ENCODE measurements at places on chromosomes 5 and 9.

DNA sequence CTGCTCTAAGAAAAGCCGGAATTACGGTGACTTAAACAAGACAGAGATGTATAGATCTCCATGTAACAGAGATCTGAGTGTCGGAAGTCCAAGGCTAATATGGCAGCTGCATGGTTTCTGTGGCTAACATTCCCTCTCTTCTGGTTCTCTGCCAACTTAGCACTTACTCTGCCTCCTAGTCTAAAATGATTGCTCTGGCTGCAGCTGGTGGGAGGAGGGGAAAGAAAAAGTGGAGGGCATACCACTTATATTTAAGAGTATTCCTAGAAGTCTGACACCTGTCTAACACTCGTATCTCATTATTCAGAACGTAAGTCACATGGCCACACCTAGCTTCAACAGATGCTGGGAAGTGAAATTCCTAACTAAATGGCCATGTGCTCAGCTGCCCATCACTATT lies 551.5 kb upstream of the TLE4 start:
- DNase-seq, result no peak

DNA sequence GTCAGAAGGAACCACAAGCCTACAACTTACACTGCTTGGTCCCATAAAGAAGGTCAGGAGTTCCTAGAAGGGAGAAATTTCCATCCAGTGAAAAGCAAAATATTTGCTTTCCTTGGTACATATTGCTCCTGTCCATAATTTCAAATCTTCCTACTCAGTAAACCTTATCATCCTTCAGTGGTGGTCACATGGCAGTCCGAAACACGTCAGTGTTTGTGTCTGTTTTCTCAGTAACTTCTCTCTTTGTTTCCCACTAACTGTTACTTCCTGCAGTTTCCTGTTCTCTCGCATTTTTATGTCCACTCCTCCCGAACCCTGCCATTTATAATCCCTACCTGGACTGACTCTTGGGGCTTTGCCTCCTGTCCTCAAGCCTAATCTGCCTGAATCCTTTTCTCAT lies 129.1 kb downstream of the FANCC start:
- no peak for DNase-seq

DNA sequence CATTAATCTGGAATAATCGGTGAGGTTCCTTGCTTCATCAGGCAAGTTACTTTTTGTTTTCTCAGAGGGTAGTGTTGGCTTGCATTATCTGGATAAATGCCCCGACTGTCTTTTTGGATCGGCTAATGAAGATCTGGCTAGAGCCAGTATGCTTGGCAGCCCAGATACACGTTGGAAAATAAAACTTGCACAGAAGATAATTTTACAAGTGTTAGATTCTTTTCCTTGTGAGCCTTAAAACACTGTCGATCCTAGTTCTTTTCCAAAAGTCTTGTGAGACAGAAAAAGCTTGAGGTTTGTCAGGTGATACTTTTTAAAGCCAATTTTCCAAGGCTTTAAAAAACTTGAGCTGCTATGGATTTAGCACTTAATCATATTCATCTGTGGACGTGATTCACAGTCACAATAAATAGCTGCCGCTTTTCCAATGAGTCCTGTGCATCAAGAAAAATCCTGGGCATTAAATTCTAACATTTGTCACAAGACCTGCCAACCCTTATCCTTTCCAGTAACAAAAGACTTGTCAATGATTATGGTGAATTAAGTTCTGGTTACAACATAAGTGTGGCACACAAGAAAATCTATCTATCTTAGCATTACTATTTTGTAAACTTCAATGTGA lies 68.5 kb downstream of the PRLR start:
- no peak for DNase-seq

DNA sequence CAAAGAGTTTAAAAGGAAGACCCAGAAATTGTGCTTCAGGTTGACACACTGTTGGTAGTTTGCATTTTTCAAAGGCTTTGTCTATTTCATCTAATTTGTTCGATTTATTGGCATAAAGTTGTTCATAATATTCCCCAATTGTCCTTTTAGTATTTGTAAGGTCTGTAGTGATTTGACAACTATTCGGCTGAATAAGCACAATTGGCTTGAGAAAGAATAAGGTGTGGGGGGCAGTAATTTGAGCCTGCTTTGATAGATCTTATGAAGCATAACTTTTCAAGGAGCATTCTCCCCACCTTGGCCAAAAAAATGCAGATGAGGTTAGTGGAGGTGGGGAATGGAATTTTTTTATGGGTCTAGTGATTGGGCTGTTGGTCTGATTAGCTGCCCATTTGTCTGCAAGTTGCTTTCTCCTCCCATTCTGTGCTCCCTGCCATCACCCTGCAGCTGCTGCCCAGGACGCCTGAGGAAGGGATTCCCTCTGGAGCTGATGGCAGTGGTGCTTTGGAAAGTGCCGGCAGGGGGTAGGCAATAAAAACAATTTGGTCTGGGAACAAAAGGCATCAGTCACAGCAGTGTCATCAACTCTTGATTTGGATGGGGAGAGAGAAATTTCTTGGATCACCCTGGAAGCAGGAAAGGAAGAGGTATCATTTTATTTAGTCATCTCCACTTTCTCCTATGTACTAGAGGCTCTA lies 26.6 kb downstream of the WNT8A start:
- no peak for DNase-seq

- no peak for DNase-seq
These were observed 11.1 kb downstream of the NIPSNAP3B start for GRCh38 chr9:104774831-104775573.

- DNase-seq, result no peak
These were observed 205.6 kb upstream of the ZNF608 start for GRCh38 chr5:124952079-124952478.

- no peak for DNase-seq
These were observed 3.3 kb downstream of the CYFIP2 start for GRCh38 chr5:157269165-157269671.

DNA sequence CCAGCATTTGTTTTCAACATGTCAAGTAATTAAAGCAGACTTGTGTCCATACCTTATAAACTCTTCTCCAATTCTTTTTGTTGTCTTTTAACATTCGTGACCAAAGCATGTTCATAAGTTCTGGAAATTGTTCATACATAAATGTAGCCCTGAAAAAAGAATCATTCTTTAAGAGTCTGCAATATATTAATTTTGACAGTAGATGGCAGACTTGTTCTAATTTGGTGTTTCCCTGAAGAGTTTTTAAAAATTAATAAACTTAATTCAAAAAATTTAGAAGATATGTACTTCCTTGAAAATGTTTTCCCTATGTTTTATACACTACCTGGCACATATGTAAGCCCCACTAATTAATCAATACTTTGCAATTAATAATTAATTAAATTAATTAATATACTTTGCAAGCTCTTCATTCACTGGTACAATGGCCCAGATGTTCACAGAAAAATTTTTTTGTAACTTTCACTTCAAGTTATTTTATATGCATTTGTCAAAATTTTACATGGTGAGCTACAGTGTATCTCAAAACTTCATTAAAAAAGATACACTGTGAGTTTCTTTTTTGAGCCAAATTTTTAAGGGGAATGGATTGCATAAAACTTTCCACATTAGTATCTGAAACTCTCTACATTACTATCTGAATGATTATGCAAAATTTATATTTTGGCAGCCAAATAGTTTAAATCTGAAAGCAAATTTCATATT lies 42.1 kb downstream of the CLINT1 start:
- DNase-seq, result no peak

GRCh38 chr9:92725266-92725545 lies 39.4 kb downstream of the BICD2 start:
- no peak for DNase-seq

DNA sequence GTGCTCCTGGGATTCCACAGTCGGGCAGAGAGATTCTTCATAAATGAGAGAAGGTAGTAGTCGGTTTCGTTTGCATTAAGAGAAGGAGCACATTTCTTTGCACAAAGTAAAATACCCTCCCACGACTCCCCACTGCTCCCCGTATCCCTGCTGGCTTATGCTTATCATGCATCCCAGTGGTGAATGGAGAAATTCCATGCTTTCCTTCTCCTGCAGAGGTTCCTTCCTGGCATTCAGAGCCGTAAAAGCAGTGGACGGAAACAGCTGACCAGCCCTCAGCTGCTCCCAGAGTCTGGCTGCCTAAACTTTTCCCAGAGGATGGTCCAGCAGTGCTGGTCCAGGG lies 93.1 kb downstream of the C9orf152 start:
- DNase-seq, result no peak

DNA sequence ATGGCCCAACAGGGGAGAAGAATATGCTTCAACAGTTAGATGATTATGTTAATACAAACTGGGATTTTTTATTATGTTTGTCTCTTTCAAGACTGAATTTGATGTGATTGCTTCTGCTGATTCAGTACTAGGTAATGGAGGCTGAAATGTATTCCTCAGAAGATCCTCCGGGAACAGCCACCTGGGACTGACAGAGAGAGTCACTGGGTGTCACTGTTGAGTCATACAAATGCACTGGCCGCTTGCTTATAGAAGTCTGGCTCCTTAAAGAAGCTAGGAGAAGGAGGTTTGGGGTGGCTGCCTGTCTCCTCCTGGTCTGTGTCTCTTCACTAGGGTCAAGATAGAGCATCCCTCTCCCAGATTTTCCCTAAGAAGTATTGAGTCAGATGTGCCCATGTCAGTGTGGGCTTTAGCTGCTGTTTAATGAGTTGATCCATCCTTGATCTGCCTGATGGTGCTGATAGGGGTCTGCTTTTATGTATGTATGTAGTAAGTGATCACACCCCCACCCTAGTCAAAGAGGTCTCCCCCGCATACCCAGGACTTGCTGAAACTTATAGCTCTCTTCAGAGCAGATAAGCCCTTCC lies 773.4 kb downstream of the BRINP1 start:
- peak; percentile 15 for DNase-seq

- DNase-seq, result no peak
These were observed 26.7 kb upstream of the ECM2 start for GRCh38 chr9:92562461-92562967.

DNA sequence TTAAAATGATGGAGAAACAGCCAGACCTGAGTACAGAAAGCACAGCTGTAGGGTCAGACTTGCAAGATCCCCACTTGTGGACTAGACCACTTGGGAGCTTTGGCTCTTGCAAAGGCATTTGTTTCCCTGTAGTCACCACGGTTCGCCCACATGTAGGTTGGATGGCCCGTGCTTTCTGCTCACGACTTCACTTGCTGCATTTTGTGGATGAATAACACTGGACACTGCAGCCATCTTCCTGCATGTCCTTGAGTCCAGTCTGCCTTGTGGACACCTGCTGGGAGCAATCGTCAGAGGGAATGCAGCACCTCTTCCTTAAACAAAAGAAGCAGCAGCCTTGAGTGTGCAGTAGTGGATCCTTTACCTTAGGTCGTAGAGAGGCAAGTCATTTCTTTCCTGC lies 372.9 kb upstream of the IRX2 start:
- no peak for DNase-seq

GRCh38 chr9:122386311-122386872 lies 15.6 kb downstream of the PTGS1 start:
- DNase-seq, result no peak

- DNase-seq, result no peak
These were observed 35.6 kb downstream of the GPBP1 start for GRCh38 chr5:57209316-57210040.

GRCh38 chr5:97167435-97167834 lies 15.6 kb downstream of the RIOK2 start:
- no peak for DNase-seq

DNA sequence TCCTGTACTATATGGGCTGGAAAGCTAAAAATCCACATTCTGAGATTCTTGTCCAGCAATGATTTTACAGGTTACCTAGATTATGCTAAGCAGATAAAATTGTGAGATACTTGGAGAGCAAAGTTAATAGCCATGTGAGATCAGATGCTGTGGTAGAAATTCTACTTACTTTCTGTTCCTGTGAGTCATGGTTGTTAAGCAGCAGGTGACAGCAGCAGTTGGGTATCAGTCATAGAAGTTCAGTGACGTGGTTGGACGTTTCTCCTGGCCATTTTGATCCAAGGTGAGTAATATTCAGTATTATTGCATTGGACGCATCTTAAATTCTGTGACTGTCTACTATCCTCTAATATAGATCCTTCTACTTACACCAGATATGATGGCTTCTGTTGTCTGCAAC lies 524.5 kb downstream of the TMEM38B start:
- no peak for DNase-seq

DNA sequence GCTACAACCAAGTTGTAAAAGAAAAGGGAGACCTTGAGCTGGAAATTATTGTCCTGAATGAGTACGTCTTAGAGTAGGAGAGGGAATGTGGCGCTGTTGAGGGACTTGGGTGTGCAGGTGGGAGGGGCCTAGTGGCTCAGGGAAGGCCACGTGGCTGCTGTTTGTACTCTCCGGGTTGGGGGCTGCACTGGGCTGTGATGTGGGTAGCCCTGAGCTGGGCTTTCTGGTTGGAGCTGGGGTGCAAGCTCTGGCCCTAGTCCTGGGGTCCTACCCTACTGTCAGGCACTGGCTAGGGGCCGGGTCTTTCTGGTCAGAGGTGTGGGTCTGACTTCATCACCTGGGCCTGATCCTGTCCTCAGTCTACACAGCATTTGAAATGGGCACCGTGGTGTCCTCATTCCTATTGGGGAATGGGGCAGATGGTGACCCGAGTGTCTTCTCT lies 19.1 kb upstream of the GLE1 start:
- DNase-seq, result no peak

DNA sequence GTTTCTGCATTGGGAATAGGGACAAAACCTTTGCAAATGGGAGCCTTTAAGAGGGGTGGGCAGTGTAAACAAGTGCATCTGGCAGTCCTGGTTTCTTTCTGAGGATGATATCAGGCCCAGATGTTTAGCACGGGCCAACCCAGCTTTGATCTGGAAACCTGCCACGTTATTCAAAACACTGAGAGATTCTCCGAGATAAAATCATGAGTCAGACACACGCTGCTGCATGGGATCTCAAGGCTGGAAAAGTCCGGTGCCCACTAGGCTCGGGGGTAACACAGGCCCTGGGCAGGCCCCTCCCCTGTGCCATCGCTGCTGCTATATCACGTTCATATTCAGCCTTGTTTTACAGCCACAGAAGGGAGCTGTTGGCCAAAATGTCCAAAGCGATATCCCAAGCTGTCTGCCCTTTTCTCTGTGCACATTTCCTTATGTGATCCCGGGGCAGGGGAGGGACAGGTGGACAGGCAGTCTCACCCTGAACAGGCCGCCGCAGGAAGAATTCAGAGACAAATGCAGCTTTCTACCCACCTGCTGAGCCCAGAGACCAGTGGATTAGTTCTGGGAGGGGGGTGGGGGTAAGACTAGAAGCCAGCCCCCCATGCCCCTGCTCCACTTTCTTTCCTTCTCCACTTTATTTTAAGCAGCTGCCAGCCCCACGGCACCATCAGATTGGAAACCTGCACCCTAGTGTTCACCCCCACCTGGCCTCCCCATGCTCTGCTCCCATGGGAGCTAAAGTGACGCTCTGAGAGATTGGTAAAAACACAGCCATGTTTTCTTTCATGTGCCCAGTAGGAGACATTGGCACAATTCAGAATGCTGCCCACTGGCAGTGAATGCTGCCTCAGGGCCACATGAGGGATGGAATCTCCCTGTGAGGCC lies 63.1 kb downstream of the TMOD1 start:
- peak; percentile 55 for DNase-seq

GRCh38 chr9:14627513-14627912 lies 65.7 kb downstream of the ZDHHC21 start:
- DNase-seq, result no peak
